ENCODE measurements at places on chromosomes 5 and 9.

DNA sequence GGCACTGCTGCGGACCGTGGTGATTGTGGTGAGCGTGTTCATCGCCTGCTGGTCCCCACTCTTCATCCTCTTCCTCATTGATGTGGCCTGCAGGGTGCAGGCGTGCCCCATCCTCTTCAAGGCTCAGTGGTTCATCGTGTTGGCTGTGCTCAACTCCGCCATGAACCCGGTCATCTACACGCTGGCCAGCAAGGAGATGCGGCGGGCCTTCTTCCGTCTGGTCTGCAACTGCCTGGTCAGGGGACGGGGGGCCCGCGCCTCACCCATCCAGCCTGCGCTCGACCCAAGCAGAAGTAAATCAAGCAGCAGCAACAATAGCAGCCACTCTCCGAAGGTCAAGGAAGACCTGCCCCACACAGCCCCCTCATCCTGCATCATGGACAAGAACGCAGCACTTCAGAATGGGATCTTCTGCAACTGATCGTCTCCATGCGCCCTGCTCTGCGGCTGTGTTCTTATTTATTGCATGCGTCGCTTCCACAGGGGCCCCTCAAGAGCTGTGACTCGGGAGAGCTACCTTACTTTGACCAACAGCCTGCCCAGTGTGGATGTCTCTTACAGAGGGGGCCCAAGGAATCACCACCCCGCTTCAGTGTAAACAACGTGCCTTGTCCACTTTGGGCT, 10.8 kb downstream of the S1PR3 start:
- DNase-seq = no peak

GRCh38 chr5:73066466-73066865, 53.9 kb upstream of the TMEM171 start:
- DNase-seq = no peak

GRCh38 chr9:129481810-129482511, 138.9 kb downstream of the C9orf50 start:
- no peak for DNase-seq

DNA sequence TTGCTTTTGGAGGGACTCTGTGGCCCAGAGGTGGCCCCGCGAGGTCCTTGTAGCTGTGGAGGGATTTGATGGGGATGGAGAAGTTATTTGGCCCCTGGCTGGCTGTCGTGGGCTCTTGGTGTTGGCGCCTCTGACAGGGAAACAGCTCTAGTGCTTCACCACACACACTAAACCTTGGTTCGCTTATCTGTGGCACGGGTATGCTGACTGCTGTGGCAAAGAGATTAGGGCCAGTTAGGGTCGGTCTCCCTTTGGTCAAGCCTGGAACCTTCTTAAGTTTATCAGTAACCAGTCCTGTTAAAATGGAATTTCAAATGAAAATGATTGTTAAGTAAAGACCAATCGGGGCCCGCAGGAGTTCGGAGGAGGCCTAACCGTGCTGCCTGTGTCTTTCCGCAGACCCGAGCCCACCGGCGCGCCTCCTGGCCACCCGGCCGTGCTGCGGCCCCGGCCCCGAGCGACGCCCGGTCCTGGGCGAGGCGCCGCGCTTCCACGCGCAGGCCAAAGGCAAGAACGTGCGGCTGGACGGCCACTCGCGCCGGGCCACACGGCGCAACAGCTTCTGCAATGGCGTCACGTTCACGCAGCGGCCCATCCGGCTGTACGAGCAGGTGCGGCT, 28.4 kb downstream of the NEURL1B start:
- no peak for DNase-seq

DNA sequence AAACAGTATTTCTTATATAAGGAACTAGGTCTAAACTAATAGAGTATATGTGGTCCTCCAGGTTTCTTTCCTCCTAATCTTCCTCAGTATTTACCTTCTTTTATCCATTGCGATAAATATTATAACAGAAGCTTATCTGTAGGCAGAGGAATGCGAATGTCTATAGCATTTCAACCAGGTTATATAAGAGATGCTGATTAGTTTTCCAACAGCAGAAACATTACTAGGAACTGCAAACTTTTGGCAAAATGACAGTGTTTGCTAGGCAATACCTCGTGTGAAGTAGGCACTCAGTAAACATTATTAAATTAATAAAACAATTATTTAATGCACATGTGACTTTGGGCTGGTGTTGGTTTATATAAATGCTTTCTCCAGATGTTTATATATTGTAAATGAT, 206.5 kb downstream of the GABRB2 start:
- DNase-seq = no peak

- no peak for DNase-seq
Measured at GRCh38 chr5:114362977-114363761, 1.3 kb downstream of the KCNN2 start.

- no peak for DNase-seq
Measured at GRCh38 chr5:34034534-34035327, 8.3 kb downstream of the C1QTNF3 start.

DNA sequence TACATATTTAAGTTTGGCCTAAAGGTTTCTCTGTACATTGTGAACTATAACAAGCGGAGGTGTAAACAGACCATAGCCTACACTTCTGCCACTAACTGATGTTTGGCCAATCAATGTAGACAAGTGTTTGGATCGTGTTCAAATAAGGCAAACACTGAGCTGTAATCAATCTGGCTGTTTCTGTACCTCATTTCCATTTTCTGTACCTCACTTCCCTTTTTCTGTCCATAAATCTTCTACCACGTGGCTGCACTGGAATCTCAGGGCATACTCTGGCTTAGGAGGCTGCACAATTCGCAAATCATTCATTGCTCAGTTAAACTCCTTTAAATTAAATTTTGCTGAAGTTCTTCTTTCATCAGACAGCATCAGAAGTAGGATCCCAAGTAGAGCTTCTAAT, 140.9 kb downstream of the SLC25A46 start:
- no peak for DNase-seq

DNA sequence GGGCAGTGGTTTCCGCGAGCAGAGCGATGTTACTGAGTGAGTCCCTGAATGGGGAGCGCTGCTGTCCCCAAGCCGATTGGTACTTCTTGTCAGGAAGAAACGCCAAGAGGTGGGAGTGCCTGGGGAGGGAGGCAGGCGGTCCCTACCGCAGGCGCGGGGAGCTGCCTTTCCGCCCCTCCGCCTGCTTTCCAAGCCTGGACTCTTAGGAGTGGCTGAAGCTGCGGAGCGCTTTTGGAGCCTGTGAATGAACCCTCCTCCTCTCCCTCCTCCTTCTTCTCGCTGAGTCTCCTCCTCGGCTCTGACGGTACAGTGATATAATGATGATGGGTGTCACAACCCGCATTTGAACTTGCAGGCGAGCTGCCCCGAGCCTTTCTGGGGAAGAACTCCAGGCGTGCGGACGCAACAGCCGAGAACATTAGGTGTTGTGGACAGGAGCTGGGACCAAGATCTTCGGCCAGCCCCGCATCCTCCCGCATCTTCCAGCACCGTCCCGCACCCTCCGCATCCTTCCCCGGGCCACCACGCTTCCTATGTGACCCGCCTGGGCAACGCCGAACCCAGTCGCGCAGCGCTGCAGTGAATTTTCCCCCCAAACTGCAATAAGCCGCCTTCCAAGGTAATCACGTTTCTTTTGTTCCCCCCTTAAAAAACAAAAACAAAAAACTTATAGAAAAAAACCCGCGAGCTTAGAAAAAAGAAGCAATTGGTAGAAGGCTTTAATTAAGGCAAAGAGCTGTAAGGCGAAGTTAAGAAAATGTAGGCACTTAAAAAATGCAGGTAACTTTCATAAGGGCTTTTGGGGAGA, at the start of gene VCAN:
Gene VCAN (plus strand): TSS at position 340 of the 808 bp plus-strand sequence. CDS start 11,775 bp downstream, outside the sequence.
- DNase-seq = no peak

- no peak for DNase-seq
Measured at GRCh38 chr5:77629509-77630113, 8.9 kb downstream of the OTP start.

DNA sequence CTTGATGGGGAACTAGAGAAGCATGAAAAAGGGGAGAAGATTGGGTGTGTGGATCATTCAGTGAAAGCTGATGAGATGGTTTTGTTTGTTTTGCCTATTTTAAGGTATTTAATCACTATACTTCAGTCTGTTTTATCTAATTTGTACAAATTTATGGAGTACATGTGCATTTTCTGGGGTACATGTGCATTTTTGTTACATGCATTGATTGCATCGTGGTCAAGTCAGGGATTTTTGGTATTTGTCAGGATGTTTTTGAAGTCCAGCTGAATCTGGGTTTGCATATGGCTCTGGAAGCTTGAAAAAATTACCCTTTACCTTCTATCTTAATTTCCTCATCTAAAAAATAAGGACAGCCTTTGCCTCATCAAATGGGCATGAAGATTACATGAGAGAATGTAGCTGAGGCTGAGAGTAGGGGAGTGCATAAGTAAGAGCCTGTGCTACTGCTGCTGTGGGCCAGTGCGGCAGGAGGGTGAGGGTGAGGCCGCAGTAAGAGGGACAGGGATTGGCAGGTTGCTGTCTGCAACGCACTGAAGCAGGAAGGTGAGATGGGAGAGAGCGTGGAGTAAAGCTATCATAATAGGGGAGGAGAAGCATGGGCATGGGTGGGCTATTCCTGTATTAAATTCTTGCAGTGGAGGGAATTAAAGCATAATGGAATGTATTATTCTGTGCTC, 139.8 kb downstream of the NPR3 start:
- no peak for DNase-seq

DNA sequence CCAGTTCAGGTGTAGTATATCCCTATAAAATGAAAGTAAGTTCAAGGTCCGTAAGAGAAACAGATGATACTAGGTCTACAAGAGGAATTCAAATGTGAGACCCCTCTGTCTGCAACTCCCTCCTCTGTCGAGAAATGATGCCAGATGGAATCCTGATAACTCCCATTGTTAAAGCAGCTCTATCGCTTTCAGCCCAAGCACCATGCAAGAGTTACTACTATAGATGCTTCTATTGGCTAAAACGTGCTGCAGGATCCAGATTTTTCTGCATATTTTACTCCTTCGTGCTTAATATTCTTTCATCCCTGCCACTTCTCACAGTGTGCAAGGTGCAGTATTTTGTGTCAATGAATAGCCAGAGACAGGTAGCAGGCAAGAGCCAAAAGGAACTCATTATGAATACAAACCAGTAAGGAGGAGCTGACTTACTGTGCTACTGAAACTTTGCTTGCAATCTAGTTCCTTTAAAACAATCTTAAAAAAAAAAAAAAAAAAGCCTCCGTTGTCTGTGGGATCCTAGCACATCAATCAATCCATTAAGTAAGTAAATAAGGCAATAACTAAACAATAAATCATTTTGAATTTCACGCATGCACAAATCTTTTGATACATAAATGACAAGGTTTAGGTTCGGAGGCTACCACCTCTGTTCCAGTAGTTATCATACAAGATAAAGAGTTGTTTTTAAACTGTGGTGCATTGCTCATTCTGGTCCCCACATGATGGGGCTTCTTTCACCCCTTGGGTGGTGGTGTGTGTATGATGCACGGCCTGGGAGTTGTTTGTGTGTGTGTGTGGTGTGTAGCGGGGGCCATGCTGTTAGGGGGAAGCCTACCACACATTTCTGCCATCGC, 151.1 kb upstream of the MPDZ start:
- DNase-seq = no peak

DNA sequence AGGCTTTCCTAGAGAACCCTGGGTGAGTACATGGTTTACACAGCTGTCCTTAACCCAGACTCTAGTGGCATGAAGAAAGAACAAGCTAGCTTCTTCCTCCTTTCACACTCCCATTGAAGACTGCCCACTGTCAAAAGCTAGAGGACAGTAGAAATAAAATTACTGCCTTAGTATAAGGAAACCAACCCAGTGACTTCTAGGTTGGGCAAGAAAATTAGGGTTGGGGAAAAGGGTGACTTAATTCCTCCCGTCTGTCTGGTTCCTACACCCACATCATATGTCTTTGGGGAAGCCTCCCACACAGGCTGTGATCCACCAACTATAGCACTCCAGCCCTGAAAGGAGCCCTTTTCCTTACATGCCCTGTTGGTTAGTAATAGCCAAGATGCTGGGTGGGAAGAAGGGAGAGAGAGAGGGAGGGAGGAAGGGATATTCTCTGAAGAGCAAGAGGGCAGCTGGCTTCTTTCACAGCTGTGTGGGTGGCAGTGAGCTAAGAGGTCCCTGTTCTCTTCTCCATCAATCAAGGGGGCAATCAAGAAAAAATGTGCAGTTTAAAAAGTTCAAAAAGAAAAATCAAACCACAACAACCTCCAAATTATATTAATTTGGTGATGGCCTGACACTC, 21.7 kb downstream of the HBEGF start:
- no peak for DNase-seq

- DNase-seq = no peak
Measured at GRCh38 chr5:173452119-173452905, 124.1 kb upstream of the STC2 start.

GRCh38 chr9:126591922-126592321, 21.8 kb upstream of the LMX1B start:
- no peak for DNase-seq

GRCh38 chr5:68406767-68407241, 191.2 kb downstream of the PIK3R1 start:
- no peak for DNase-seq

DNA sequence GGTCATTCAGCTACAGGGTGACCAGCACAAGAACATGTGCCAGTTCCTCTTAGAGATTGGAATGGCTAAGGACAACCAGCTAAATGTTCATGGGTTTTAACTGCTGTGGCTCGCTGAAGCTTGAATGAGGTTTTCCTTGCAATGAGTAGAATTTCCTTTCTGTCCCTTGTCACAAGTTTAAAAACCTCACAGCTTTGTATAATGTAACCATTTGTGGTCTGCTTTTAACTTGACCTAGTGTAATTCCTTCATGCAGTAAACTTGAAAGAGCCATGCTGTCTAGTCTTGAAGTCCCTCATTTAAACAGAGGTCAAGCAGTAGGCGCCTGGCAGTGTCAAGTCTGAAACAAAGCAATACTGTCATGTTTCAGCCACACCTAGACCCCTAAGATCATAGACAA, 181.3 kb upstream of the DMRT1 start:
- DNase-seq = no peak

DNA sequence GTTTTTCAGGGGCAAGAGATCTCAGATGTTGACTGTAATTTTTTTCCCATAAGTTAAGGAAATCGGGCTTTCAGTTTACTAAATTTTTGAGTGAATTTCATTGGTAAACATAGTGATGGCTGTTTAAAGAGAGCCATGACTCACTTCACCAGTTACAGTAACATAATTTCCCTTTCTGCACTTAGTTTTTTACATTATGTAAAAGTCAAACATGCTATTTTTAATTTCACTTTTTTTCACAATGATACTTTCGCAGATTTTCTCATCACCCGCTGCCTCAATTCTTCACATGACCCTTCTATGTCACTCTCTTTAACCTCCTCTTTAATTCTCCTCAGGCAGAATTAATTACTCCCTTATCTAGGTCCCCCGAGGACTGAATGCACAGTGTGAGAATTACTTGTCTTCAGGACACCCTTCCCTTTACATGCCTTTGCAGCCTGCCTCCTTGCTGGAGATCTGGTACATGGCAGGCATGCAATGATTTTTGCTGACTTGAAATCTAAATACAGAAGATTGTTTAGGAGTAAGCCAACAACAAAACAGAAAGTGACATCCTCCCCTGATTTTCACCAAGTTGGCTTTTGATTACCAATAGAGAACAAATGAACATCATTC, 217.5 kb upstream of the S1PR3 start:
- no peak for DNase-seq

GRCh38 chr5:149274939-149275338, 3.3 kb downstream of the AFAP1L1 start:
- DNase-seq = no peak

GRCh38 chr5:115297031-115297430, 577 bp upstream of the CCDC112 start:
- DNase-seq = no peak

- no peak for DNase-seq
Measured at GRCh38 chr9:24553183-24553552, 7.5 kb upstream of the IZUMO3 start.
